T-helper 17 cell (primary cell): ENCODE measurements at places on chromosomes 12 and 14. TPM values are rescaled to one million over a fixed set of nuclear protein-coding genes. Genes with fewer than 3 reads are reported as not detected.

DNA sequence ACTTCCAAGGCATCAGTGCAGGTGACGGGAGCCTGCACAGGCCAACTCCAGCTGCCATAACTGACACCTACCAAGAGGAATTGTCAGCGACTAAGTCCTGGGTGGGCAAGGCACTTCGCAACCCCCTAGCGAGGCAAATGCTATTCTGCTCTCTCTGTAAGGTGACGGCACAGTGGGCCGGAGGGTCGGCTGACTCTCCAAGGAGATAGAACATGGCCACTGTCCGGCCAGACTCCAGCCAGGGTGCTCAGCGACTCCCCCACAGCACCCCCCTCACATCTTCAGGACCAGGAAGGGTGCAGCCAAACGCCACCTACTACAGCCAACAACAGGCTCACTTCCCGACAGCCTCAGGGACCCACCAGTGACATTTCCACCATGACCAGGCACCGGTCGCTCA, 13.2 kb downstream of the RAB35 start:
- H3K36me3 ChIP-seq, result peaks cover 2% of the 10 kb centered on the region
- H3K27me3 ChIP-seq, result no peaks in the 10 kb centered on the region
- peaks cover 18% of the 10 kb centered on the region for H3K4me1 ChIP-seq
- no peak overlapping the region for H3K4me3 ChIP-seq

DNA sequence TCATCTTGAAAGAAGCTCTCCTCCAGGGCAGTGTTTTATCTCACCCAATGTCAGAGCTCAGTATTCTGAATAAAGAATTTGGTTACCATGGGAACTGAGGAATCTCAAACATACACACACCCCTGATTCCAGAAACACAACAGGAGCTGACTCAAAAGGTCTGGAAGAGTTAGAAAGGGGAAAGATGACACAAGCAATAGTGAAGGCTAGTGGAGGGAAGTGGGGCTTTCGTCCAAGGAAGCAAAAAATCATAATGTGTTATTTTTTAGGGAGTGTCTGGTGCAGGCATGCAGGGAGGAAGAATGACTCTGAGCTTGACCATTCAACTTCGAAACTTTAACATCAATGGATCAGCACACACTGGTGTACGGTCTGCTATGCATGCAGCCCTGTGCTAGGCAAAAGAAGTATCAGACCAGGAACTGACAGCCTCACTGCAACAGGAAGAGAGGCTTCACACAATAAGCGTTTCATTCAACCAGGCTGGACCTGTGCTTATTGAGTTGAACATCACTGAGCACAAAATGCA, 20.3 kb downstream of the HEBP1 start:
- H3K27ac ChIP-seq, result no peak overlapping the region
- no peak for DNase-seq
- H3K4me3 ChIP-seq, result no peak overlapping the region

- peaks cover 38% of the 10 kb centered on the region for H3K4me1 ChIP-seq
- no peaks in the 10 kb centered on the region for H3K27me3 ChIP-seq
- H3K36me3 ChIP-seq, result peaks cover 16% of the 10 kb centered on the region
- no peak overlapping the region for H3K27ac ChIP-seq
- H3K4me3 ChIP-seq, result no peak overlapping the region
- no peak for DNase-seq
Measured at GRCh38 chr14:24167469-24168114, 4.3 kb upstream of the REC8 start.

Gene ABCD2
- 9.1 TPM for total RNA-seq

- H3K4me3 ChIP-seq, result no peak overlapping the region
- H3K27ac ChIP-seq, result no peak overlapping the region
- H3K36me3 ChIP-seq, result no peaks in the 10 kb centered on the region
- DNase-seq, result no peak
- no peaks in the 10 kb centered on the region for H3K4me1 ChIP-seq
Measured at GRCh38 chr12:116852303-116852702, 28.9 kb downstream of the HRK start.

Gene RDH16
- total RNA-seq, result 0.40 TPM

- DNase-seq, result no peak
- no peaks in the 10 kb centered on the region for H3K27me3 ChIP-seq
- H3K4me1 ChIP-seq, result no peaks in the 10 kb centered on the region
- no peaks in the 10 kb centered on the region for H3K36me3 ChIP-seq
- no peak overlapping the region for H3K4me3 ChIP-seq
Measured at GRCh38 chr12:20696181-20696905, 1.2 kb downstream of the SLCO1C1 start.

DNA sequence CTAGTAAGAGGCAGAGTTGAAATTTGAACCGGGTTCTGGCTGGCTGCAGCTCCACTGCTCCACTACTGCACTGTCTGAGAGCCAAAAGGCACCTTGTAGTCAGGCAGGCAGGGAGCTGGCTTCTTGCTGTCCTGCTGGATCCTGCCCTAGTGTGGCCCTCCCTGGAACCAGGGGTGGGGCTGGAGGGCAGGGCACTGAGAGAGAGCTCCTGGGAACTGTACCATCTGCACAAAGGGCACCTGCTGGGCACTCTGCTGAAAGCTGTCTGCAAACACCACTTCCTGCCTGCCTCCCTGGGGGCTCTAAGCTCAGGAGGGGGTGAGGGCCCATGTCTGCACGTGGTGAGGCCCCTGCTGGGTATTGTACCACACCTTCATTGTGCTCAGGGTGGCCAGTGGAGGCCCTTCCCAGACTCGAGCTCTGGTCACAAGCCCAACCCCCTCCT, 19.0 kb upstream of the TCL1B start:
- peaks cover 47% of the 10 kb centered on the region for H3K27me3 ChIP-seq
- no peak overlapping the region for H3K4me3 ChIP-seq
- peaks cover 1% of the 10 kb centered on the region for H3K4me1 ChIP-seq
- H3K36me3 ChIP-seq, result peaks cover 2% of the 10 kb centered on the region

DNA sequence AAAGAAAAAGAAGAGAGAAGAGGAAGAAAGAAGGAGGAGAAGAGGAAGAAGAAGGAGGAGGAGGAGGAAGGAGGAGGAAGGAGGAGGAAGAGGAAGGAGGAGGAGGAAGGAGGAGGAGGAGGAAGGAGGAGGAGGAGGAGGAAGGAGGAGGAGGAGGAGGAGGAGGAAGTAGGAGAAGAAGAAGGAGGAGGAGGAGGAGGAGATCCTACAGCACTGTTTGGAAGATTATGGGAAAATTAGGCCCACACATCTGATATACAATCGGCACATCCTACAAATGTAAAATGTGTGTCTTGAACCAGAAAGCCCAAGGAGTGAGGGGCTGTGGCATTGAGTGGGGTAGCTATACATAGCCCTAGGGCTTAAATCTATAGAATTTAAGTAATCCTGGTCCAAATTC, 12.0 kb downstream of the BDKRB2 start:
- H3K27me3 ChIP-seq, result peaks cover 19% of the 10 kb centered on the region
- no peak overlapping the region for H3K27ac ChIP-seq
- H3K4me3 ChIP-seq, result no peak overlapping the region
- peaks cover 2% of the 10 kb centered on the region for H3K4me1 ChIP-seq
- DNase-seq, result no peak

DNA sequence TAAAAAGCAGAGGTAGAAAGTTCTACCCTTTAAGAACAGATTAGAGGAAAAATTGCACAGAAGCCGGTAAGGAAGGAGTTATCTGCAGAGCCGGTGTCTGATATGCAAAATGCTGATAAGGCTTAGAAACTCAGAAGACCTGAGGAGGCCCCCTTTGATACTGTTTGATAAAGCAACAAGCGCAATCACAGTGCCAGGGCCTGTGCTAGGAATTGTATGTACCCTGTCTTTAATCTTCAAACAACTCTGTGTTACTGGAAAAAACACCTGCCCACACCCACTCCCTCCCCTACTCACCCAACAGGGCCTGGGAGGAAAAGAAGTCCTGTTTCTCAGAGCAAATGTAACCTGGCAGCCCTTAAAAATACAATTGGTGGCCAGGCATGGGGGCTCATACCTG, 112.7 kb upstream of the FUT8 start:
- H3K4me3 ChIP-seq, result no peak overlapping the region
- no peaks in the 10 kb centered on the region for H3K27me3 ChIP-seq
- H3K36me3 ChIP-seq, result no peaks in the 10 kb centered on the region

GRCh38 chr12:94551810-94552209, 92.1 kb upstream of the CEP83 start:
- H3K4me1 ChIP-seq, result no peaks in the 10 kb centered on the region
- H3K27me3 ChIP-seq, result peaks cover 8% of the 10 kb centered on the region
- no peak overlapping the region for H3K4me3 ChIP-seq
- H3K36me3 ChIP-seq, result peaks cover 3% of the 10 kb centered on the region
- no peak overlapping the region for H3K27ac ChIP-seq

DNA sequence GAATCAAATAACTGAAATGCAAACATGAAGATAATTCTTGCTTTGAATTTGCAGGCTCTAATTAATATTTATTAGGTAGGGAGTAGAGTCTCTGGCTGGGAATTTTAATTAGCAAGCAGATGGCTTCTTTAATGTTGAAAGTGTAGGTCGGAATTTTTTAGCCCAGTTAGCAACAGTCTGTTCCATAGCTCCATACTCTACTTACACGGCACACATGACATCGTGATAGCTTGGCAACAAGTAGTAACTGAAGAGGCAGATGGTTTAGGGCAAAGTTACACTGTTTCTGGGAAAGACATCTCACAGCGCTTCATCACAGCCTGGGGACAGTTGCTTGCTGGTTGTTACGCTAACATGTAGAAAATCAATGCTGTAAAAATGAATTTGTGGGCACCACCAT, 710.7 kb downstream of the GALC start:
- no peak for DNase-seq
- no peaks in the 10 kb centered on the region for H3K27me3 ChIP-seq
- no peaks in the 10 kb centered on the region for H3K36me3 ChIP-seq
- H3K4me3 ChIP-seq, result no peak overlapping the region
- H3K4me1 ChIP-seq, result no peaks in the 10 kb centered on the region
- H3K27ac ChIP-seq, result no peak overlapping the region

Gene CMKLR1
- not detected for total RNA-seq

GRCh38 chr14:54646626-54647025, 79.7 kb downstream of the SAMD4A start:
- no peak overlapping the region for H3K27ac ChIP-seq
- DNase-seq, result no peak
- no peaks in the 10 kb centered on the region for H3K4me1 ChIP-seq
- no peak overlapping the region for H3K4me3 ChIP-seq
